ENCODE measurements at places on chromosomes 6 and 20.

DNA sequence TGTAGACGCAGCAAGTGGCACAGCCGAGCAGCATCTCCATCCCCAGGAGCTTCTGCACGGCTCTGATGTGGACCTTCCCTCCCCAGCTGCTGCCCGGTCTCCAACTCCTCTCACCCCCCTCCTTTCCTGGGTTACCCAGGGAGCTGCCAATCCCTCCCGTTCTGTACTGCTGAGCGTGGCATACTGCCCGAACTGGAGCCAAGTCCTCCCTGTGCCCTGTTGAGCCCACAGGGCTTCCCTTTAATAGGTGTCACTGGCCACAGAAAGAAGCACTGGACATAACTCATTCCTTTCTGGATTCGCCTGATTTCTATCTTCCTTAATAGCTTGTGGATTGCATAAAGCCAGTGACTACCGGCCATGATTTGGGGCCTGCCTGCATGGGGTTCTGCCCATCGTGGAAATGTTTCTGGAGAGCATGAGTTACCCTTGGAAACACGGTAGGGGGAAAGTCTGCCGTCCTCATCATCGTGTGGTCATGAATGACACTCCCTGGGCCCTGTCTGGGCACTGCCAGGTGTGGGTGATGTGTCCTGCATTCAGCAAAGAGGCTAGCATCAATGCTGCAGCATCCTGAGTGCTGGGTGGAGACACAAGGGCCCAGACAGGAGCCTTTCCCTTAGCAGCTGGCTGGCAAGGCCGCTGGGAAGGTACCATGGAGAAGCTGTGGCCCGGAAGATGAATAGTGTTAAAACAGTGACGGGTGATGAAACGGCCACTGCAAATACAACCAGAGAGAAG is 189.7 kb downstream of the SYNDIG1 start:
- no peak for DNase-seq
- H3K27me3 ChIP-seq: peaks cover 13% of the 10 kb centered on the region
- no peak overlapping the region for H3K4me3 ChIP-seq
- no peak overlapping the region for H3K27ac ChIP-seq
- no peaks in the 10 kb centered on the region for H3K36me3 ChIP-seq
- H3K4me1 ChIP-seq: peaks cover 7% of the 10 kb centered on the region

- no peak for DNase-seq
- peaks cover 3% of the 10 kb centered on the region for H3K4me1 ChIP-seq
- H3K4me3 ChIP-seq: no peak overlapping the region
- H3K27ac ChIP-seq: no peak overlapping the region
- H3K36me3 ChIP-seq: no peaks in the 10 kb centered on the region
These were observed 13.0 kb upstream of the RBM24 start for GRCh38 chr6:17268114-17268513.

DNA sequence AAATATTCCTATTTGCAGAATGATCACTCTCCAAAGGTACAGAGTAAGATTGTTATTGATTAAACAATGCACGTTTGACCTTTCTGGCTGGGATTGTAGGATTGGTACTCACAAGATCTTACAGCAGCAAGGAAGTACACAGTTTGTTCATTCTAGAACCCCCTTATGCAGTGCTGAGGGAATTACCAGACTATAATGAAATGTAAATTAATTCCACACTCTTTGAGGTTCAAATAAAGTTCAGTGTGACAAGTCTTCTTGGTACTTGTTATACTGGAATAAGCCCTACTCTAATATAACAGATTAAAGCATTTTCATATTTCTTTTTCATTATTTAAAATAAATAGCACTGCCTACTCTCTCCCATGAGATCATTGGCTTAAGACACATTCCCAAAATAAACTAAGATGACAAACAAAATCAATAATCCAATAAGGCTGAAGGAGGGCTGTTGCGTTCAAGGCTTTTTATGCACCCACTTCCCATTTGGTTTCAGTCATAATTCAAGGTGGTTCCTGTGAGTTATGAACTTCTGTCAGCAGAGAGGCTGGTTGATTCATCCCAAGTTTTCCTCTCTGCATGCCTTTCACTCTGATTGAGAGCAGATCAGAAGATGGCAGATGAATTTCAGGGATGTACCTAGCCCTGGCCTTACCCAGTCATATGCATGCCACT is 881.5 kb downstream of the C6orf118 start:
- DNase-seq: no peak
- no peaks in the 10 kb centered on the region for H3K4me1 ChIP-seq

GRCh38 chr6:25971187-25971821 is 8.7 kb downstream of the TRIM38 start:
- peaks cover 69% of the 10 kb centered on the region for H3K36me3 ChIP-seq
- H3K4me3 ChIP-seq: no peak overlapping the region
- peak overlapping the region; percentile 49 for H3K27ac ChIP-seq
- DNase-seq: no peak

DNA sequence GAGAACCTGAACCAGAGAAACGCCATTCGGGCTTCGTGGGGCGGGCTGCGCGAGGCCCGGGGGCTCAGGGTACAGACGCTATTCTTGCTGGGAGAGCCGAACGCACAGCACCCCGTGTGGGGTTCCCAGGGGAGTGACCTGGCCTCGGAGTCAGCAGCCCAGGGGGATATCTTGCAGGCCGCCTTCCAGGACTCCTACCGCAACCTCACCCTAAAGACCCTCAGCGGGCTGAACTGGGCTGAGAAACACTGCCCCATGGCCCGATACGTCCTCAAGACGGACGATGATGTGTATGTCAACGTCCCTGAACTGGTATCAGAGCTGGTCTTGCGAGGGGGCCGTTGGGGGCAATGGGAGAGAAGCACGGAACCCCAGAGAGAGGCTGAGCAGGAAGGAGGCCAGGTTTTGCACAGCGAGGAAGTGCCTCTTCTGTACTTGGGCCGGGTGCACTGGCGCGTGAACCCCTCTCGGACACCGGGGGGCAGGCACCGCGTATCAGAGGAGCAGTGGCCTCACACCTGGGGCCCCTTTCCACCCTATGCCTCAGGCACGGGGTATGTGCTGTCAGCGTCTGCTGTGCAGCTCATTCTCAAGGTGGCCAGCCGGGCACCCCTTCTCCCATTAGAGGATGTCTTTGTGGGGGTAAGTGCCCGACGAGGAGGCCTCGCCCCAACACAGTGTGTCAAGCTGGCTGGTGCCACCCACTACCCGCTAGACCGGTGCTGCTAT is 904 bp downstream of the B3GALT4 start:
- H3K4me3 ChIP-seq: peak overlapping the region; percentile 79
- DNase-seq: no peak
- peaks cover 80% of the 10 kb centered on the region for H3K36me3 ChIP-seq
- H3K27me3 ChIP-seq: no peaks in the 10 kb centered on the region
- H3K4me1 ChIP-seq: peaks cover 62% of the 10 kb centered on the region

- no peak overlapping the region for H3K27ac ChIP-seq
- H3K4me3 ChIP-seq: no peak overlapping the region
- no peaks in the 10 kb centered on the region for H3K4me1 ChIP-seq
- no peak for DNase-seq
These were observed 544.6 kb upstream of the BTBD3 start for GRCh38 chr20:11372876-11373790.

- H3K27me3 ChIP-seq: no peaks in the 10 kb centered on the region
- H3K27ac ChIP-seq: no peak overlapping the region
- peaks cover 85% of the 10 kb centered on the region for H3K36me3 ChIP-seq
- DNase-seq: no peak
These were observed 32.8 kb downstream of the TBC1D7 start for GRCh38 chr6:13295576-13295975.

DNA sequence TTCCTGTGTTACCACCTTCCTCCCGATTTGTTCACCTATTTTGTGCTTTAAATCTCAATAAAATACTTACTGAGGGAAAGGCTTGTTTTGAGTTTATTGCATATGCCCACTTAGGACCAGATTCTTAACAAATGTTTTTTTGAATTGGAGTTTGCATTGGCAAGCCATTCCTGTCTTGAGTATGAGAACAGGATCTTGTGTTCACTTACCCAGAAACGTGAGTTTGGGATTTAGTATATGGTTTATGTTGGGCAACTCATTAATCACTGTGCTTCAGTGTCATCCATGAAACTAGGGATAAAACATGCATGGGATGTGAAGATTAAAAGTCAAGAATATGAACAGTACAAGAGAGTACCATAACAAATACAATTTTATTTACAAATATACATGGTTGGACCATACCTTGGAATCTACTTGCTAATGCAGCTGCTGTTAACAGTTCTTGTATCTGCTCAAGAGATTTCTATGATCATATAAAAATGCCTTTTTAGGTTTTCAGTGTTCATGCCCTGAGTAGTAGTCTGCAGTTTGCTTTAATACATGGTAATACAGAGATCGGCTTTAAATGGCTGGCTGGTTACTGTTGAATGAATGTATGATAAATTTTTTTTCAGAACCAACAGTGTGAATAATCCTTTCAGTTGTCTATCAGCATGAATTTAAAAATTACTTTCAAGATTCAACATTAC is 6.0 kb downstream of the SRSF6 start:
- peaks cover 91% of the 10 kb centered on the region for H3K36me3 ChIP-seq
- H3K27ac ChIP-seq: no peak overlapping the region
- no peaks in the 10 kb centered on the region for H3K27me3 ChIP-seq
- no peak for DNase-seq
- H3K4me1 ChIP-seq: peaks cover 40% of the 10 kb centered on the region

Data from esophagus muscularis mucosa (tissue), 4 donors.